ENCODE measurements at places on chromosomes 12 and 14.

DNA sequence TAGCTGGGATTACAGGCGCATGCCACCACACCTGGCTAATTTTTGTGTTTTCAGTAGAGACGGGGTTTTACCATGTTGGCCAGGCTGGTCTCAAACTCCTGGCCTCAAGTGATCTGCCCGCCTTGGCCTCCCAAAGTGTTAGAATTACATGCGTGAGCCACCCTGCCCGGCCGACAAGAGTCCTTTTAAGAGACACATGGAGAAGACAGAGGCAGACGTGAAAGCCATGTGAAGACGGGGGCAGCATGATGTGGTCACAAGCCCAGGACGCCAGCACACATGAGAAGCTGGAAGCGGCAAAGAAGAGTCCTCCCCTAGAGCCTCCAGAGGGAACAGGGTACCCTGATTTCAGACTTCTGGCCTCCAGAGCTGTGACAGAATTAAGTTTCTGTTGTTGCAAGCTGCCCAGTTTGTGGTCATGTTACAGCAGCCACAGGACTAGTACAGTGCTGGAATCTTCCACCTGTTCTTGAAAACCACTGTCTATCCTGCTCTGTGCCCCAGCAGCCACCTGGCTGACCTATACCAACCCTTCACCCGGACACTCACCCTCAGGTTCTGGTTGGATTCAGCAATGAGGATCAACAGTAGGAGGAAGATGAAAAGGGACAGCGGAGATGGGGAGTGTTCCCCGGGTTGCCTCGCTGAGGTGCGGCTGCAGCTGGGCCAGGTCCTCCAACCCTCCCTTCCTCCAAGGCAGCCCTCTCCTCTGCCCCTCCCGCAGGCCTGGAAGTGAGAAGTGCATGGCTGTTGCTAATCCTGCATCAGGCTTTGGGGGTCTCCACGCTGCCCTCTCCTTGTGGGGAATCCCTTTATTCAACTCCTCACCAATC, 16.9 kb downstream of the VPS37B start:
- no peak for DNase-seq

DNA sequence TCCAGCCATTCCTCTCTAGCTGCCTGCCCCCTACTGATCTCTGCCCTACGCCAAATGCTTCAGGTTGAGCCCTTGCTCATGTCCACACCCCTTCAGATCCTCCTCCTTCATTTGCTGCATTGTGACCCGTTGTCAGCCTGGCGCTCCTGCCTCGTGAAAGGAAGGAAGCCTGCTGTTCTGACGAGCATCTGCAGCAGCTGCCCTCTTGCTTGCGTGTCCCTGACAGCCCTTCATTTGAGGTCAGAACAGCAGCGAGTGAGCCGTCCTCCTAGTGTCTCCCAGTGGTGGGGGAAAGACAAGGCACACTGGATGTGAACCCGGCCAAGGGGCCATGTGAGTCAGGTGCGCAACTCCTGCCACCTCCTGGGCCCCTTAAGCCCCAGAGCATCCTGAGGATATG, 3.0 kb upstream of the PIANP start:
- DNase-seq = no peak

GRCh38 chr14:68342216-68342763, 450.6 kb downstream of the ZFP36L1 start:
- DNase-seq = no peak

GRCh38 chr14:50943943-50944646, at the start of gene PYGL:
Gene PYGL (minus strand): TSS chr14:50944483. CDS start chr14:50944403, 80 bp downstream.
- no peak for DNase-seq

DNA sequence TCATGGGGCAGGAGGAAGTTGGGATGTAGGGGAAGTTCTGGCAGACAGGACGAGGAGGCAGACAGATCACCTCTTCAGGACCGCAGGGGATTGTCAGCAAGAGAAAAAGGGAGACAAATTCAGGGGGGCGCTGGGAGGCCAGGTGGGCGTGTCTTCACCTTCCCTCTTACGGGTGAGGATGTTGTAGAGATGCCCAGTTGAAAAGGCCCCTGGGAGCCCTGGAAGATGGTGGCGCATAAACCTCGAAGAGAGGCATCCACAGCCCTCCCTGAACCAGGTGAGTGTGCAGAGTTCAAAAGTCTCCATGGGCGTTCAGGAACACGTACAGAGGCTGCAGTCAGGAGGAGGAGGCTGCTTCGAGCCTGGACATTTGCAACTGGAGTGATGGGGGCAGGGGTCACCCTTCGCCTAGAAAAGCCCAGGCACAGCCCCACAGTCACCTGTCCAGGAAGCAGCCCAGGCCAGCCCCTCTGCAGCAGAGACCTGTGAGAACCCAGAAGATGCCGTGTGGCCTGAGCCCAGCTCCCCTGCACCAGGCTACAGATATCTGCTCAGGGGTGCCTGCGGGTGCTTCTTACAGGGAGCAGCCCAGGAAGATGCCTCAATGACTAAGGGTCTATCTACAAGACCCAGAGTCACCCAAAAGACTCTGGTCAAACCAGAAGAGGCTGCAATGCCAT, 74.4 kb downstream of the PRIMA1 start:
- DNase-seq = no peak

DNA sequence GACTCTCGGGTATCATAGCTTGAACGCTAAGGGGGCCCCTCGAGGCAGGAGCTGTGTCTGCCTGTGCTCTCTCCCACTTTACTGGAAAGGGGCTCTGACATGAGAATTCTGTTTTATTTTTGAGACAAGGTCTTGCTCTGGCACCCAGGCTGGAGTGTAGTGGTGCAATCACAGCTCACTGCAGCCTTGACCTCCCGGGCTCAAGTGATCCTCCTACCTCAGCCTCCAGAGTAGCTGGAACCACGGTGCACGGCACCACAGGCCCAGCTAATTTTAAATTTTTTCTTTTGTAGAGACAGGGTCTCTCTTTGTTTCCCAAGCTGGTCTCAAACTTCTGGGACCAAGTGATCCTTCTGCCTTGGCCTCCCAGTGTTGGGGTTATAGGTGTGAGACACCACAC, 77.7 kb downstream of the PAPOLA start:
- no peak for DNase-seq

DNA sequence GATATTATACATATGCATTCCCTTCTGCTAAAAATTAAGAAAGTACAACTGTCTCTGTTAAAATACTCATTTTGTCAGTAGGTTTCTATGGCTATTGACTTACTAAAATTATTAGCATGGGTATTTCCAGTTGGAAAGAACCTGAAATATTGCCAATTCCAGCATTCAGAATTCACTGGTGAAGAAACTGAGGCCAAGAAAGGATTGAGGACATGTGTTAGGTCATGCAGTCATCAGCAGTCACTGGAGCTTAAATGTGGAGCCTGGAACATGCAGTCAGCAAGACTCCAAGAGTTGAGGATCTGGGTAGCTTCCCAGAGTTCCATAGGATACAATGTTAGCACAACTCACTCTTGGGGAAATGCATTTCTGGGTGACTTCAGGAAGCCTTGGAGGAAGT, 1335.6 kb downstream of the AACS start:
- DNase-seq = no peak

DNA sequence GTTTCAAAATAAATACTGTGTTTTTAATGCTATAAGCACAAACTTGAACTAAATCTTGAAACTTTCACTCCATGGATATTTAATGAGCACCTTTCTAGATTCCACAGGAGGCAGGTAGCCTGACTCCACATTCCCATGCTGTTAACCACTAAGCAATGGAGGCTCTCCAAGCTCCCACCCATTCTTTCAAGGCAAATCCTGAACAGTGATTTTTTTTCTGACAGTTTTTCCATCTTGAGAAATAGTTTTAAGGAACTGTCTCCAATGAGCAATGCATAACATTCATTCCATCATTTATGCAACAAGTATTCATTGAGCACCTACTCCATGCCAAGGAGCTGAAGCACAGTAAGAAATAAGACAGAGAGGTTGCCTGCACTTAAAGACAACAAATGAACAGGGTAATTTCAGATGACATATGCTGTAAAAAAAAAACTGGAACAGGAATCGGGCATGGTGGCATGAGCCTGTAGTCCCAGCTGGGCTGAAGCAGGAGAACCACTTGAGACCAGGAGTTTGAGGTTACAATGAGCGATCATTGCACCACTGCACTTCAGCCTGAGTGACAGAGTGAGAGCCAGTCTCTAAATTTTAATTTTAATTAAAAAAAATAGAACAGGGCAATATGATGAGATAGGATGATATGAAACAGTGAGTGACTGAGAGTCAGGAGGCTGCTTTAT, 102.3 kb upstream of the CPSF6 start:
- DNase-seq = no peak

- no peak for DNase-seq
These were observed 109.3 kb upstream of the MYF6 start for GRCh38 chr12:80598004-80598606.

- no peak for DNase-seq
These were observed 38.2 kb downstream of the SLC38A4 start for GRCh38 chr12:46787496-46788055.

- DNase-seq = no peak
These were observed 40.7 kb downstream of the LRRIQ1 start for GRCh38 chr12:85076688-85077430.

DNA sequence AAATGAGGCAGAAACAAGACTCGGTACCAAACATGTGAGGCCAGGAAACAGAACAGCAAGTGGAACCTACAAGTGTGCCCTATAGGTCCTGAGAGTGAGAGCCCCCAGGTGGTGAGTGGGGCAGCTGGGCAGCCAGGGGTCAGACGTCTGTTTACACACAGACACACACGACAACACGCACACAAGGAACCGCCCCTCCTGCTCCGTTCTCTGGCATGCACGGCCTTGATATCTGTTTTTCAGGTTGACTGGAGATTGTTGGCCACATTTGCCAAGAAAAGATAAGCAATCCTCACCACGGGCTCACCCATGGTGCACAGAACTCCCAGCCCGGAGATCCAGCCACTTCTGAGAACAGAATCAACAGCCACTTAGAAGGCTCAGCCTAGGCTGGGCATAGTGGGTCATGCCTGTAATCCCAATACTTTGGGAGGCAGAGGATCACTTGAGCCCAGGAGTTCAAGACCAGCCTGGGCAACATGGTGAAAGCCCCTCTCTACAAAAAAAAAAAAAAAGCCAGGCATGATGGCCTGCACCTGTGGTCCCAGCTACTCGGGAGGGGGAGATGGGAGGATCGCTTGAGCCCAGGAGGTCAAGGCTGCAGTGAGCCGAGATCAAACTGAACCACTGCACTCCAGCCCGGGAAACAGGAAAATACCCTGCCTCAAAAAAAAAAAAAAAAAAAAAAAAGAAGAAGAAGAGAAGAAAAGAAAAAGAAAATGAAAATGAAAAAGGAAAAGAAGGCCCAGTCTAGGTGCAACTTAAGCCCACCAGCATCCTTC, 19.4 kb upstream of the EIF5 start:
- peak; percentile 41 for DNase-seq

DNA sequence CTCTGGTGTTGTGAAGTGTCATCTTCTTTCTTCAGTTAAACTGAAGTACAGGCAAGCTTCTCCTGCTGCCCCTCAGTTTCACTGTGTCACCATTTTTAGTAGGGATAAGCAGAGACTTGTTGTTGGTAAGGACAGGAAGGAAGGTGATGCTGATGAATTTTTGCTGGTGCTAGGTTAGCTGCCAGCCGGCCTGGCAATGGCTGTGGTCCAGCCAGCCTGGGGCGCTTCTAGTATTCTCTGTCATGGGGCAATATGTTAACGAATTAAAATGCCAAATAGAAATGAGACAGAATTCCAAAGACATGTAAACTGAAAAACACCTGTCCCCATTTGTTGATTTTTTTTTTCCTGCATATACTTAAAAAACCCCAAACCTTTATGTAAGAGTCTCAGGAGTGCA, 602.9 kb downstream of the DIO2 start:
- DNase-seq = no peak

DNA sequence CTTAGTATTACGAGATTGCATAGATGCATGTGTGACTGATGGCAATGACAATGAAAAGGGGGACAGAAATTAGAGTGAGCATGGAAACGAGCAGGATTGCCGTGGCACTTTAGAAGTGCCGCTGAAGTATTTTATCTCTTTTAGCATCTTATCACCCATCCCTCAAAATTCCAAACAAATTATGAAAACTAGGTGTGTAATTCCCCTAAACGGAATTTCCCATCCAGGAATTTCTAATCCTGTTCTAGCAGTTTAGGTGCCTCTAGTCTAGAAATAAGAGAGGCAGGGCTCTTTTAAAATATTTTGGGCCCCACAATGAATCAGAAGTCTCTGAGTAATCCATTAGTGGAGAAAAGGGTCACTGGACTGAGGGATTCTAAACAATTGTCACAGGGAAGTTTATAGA, 947 bp downstream of the TMEM52B start:
- DNase-seq = no peak

- peak; percentile 89 for DNase-seq
These were observed 285.1 kb upstream of the NOS1 start for GRCh38 chr12:117646520-117646919.

DNA sequence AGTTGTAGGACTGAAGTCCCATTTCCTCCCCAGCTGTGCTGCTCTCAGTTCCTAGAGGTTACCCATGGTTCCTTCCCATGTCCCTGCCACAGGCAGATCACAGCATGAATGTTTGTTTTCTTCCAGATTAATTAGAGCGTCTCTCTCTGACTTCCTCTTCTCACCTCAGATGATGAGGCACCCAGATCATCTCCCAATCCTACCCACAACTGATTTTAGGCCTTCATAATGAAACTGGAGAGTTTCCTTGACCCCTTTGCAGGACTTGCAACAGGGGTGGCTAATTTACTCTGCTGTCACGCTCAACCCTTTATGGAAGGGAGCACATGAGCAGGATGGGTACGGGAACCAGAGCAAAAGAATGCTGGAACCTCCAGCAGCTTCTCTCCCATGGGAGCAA, 32.1 kb upstream of the TXNRD1 start:
- DNase-seq = no peak

GRCh38 chr12:39368096-39368495, 74.8 kb downstream of the KIF21A start:
- no peak for DNase-seq

DNA sequence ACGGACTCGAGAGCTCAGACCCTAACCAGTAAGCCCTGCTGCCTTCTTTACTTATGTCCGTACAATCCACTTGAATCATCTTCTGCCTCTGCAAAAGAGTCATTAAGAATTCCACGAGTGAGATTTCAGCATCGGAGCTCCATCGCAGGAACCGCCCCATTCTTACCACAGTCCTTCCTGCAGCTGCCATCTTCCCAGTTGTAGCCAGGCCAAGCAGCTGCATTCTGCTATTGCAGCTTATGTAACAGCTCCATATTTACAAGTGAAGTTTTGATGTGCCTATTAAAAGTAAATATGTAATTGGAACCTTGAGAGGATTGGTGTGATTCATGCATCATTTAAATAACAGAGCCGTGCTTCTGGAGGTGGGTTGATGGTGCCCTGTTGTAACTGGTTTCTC, 157.4 kb downstream of the KICS2 start:
- DNase-seq = no peak

- no peak for DNase-seq
These were observed 97.2 kb upstream of the BBS10 start for GRCh38 chr12:76445462-76445861.
